Thoracic aorta (tissue), 2 donors: ENCODE measurements at places on chromosomes 1 and 21.
A peak's percentile ranks its signal among the peaks of the same experiment; 100 is the strongest.

GRCh38 chr21:45154511-45155508 lies 80.4 kb downstream of the ADARB1 start:
- H3K4me3 ChIP-seq, result no peak overlapping the region
- no peak overlapping the region for H3K27ac ChIP-seq
- H3K36me3 ChIP-seq, result peaks cover 7% of the 10 kb centered on the region
- H3K4me1 ChIP-seq, result peaks cover 44% of the 10 kb centered on the region

DNA sequence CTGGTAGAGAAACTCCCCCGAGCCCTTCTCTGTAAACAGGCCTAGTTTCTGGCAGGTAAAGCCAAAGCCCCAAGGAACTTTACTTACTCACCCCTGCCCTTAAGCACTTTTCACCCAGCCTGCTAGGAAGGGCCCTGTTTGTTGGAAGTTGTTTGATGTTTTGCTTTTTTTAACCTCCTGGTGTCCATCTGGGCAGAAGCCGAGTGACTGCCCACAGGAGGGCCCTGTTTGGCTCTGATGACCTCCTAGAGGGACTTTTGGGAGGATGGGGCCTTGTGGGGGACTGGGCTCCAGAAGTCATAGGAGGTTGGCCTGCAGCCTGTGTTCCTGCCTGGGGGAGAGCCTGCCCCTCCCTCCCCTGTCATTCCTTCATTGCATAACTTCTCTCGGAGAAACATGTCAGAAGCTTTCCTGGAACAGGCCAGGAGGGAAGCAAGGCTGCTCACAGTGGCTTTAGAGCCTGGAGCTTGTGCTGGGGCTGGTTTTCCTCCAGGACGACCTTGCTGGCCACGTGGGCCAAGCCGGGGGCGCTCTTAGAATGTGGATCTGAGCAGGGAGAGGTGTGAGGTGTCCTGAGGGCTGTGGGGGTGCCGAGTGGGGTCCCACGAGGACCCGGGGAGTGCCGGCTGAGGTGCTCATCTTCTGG lies 33.9 kb downstream of the COQ8A start:
- H3K36me3 ChIP-seq, result no peaks in the 10 kb centered on the region
- peak; percentile 40 for DNase-seq
- H3K27me3 ChIP-seq, result no peaks in the 10 kb centered on the region
- H3K4me1 ChIP-seq, result peaks cover 35% of the 10 kb centered on the region

DNA sequence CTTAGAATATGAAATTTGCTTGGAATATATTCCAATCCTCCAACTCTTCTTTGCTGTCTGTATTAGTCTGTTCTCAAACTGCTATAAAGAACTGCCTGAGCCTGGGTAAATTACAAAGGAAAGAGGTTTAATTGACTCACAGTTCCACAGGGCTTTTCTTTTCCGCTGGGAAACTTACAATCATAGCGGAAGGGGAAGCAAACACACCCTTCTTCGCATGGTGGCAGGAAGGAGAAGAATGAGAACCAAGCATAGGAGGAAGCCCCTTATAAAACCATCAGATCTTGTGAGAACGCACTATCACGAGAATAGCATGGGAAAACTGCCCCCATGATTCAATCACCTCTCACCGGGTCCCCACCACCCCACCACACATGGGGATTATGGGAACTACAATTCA lies 14.8 kb downstream of the CENPF start:
- H3K27me3 ChIP-seq, result no peaks in the 10 kb centered on the region
- no peak for DNase-seq
- no peaks in the 10 kb centered on the region for H3K36me3 ChIP-seq
- H3K4me1 ChIP-seq, result no peaks in the 10 kb centered on the region
- no peak overlapping the region for H3K27ac ChIP-seq

- no peak for DNase-seq
- H3K27me3 ChIP-seq, result no peaks in the 10 kb centered on the region
- peaks cover 23% of the 10 kb centered on the region for H3K4me1 ChIP-seq
- peak overlapping the region; percentile 83 for H3K4me3 ChIP-seq
- H3K36me3 ChIP-seq, result no peaks in the 10 kb centered on the region
Measured at GRCh38 chr1:218346391-218347204, 1.5 kb downstream of the TGFB2 start.

DNA sequence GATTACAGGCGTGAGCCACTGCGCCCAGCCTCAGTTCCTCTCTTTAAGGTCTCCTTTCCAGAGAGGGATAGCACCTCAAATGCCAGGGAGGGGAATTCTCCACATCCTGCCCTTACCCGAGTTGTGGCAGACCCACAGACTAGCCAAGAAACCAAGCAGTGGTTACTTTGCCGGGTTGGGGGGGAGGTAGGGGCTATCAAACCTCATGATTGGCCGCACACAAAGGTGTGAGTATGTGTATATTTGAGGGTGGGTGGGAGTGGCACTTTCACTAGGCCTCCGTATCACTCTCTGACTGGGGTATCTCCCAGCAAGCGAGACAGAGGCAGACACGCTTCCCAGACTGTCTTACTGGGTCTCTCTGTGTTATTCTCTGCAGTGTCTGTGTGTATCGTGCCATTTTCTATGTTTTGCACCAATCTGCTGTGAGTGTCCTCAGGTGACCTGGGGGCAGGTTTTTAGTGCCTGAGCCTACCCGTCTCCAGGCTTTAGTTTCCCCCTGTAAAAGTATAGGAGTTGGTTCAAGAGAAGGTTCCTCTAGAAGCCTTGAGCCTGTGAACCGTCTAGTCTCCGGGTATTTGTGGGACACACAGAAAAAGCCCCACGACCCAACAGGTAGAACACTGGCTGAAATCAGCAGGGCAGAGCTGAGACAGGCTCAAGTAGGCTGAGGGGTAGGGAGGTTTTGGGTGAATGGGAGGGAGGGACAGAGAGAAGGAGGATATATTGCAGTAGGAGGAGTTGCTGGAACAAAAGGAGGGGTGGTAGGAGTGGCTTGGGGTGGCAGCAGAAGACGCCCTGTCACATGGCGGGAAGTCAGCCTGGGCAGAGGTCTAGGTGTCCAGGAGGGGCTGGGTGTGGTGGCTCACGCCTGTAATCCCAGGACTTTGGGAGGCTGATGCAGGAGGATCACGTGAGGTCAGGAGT lies 10.3 kb downstream of the LMNA start:
- no peaks in the 10 kb centered on the region for H3K27me3 ChIP-seq
- H3K36me3 ChIP-seq, result no peaks in the 10 kb centered on the region

- H3K4me1 ChIP-seq, result no peaks in the 10 kb centered on the region
- H3K4me3 ChIP-seq, result no peak overlapping the region
- no peaks in the 10 kb centered on the region for H3K27me3 ChIP-seq
- H3K36me3 ChIP-seq, result peaks cover 2% of the 10 kb centered on the region
- no peak for DNase-seq
Measured at GRCh38 chr1:233005156-233005555, 54.7 kb downstream of the NTPCR start.
